ENCODE measurements at places on chromosomes 7 and 10. TPM values are rescaled to one million over a fixed set of nuclear protein-coding genes. Genes with fewer than 3 reads are reported as not detected.

DNA sequence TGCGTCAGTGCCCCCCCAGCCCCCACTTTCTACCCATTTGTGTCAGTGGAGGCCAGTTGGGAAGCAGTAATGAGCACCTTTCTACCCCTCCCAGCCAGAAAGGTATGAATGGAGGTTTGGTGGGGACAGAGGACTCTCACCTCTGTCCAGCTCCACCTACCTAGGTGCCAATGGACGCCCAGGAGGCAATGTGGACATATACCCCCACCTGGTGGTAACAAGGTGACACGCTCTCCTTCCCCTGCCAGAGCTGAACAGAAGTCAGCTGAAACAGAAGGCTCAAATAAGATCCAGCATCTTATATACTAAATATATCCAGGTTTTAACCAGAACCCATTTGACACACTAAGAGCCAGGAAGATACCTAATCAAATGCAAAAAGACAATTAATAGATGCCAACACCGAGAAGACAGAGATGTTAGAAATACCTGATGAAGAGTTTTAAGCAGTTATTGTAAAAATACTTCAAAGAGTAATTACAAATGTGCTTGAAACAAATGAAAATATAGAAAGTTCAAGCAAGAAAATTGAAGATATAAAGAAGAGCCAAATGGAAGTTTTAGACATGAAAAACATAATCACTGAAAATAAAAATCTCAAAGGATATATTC is 18.4 kb upstream of the SORCS3 start:
- DNase-seq, result peak; percentile 84

DNA sequence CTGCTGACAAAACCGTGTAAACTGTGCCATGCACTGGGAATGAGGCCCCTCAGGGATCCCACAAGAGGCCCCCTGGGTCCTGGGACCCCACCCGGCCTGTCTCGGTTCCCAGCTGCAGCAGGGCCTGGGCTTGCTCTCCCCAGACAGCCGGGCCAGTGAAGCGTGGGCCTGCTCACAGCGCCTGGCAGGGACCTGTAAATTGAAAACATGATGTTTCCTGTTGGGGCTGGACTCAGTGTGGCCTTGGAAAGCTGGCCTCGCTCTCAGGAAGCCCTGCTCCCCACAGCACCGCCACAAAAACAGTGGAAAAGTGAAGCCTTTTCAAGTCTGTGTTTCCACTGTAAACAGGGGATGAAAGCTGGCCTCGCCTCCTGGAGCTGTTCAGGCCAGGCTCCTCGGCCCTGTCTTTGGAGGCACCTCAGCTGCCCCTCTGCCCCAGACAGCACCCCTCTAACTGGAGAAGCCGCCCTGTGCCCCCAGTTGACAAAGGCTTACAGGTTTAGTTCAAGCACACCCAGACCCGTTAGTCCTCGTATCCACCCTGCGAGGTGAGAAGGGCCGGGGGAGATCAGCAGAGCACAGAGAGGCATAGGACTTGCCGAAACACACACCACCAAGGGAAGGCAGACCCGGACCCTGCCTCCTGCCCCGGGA is 108.3 kb downstream of the ZMIZ1 start:
- no peak for DNase-seq

GRCh38 chr10:116385994-116386809 is 41.4 kb upstream of the PNLIPRP3 start:
- peak; percentile 82 for DNase-seq

- no peak for DNase-seq
These were observed 55.8 kb upstream of the KIF5B start for GRCh38 chr10:32112055-32112454.

GRCh38 chr10:75449382-75450074 is 18.1 kb downstream of the LRMDA start:
- no peak for DNase-seq

GRCh38 chr7:80189638-80190037 is 55.0 kb downstream of the GNAI1 start:
- DNase-seq, result no peak

DNA sequence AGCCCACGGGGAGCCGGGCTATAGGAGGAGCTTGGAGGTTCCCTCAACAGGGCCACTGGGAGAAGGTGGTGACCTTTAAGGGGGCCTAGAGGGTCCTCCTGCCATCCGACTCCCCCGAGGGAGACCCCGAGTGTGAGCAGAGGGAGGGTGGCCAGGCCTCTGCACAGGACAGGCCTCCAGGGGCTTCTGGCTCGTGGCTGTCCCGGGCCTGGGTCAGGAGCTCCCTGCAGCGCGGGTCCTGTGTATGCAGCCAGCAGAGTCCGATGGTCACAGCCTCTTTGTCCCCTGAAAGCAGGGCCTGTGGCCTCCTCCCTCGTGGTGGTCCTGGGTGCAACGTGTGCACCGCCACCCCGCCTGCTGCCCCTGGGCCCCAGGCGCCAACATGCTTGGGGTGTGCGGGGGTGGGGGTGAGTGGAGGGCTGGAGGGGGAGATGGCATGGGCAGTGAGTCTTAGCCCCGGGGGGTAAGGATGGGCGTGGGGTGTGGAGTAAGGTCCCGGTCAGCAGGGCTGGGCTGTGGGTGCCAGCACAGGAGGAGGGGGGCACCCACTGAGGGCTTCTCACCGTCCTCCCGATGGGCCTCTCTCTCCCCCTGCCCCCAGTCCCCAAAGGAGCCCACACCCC is 27.1 kb downstream of the UNCX start:
- no peak for DNase-seq

DNA sequence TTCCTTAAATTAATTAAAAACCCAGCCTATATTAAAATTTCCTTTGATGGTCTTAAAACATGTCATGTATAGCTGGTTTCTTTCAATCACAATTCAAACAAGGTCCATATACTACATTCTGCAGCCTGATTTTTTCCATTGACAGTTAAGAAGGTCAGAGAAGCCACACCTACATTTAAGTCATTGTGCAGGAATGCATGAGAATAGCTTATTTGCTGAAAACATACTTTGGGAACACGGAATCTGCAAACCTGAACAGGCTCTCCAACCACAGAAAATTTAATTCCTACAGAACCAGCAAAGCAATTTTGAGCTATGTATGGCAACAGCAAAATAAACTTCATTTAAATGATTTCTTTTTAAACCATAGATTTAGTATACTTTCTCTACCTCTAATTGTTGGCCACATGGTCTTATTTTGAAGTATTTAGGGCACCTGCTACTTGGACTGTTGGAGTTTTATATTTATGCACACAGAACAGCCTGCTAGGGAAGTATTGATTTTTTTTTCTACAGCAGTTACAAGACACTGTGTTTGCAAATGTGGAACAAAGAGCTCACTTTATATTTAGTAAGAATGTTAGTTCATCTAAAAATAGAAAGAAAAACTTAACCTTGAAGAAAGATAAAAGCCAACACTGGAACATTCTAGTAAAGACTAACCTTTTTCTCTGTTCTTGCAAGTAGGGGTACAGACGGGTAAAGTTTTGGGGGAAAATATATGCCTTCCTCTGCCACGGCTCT is 240.9 kb upstream of the IMMP2L start:
- DNase-seq, result no peak

GRCh38 chr7:41942468-41943093 is 239.7 kb upstream of the INHBA start:
- peak; percentile 45 for DNase-seq

- DNase-seq, result no peak
These were observed 36.0 kb downstream of the BCAP29 start for GRCh38 chr7:107615910-107616680.

Gene CDHR3
- 12.2 TPM for total RNA-seq

Gene RADIL
- total RNA-seq, result 9.8 TPM

Gene EEF1AKMT2
- 38.0 TPM for total RNA-seq

Gene PLOD3
- total RNA-seq, result 28.5 TPM

Gene ZNF518A
- total RNA-seq, result 44.6 TPM

Gene DLX5
- not detected for total RNA-seq

Gene TLX1
- total RNA-seq, result not detected

Gene PPP1R17
- total RNA-seq, result 0.52 TPM

Gene SPDYE8
- not detected for total RNA-seq
